Epithelial cell of esophagus (primary cell): ENCODE measurements at places on chromosomes 3 and 15.
A peak's percentile ranks its signal among the peaks of the same experiment; 100 is the strongest.

DNA sequence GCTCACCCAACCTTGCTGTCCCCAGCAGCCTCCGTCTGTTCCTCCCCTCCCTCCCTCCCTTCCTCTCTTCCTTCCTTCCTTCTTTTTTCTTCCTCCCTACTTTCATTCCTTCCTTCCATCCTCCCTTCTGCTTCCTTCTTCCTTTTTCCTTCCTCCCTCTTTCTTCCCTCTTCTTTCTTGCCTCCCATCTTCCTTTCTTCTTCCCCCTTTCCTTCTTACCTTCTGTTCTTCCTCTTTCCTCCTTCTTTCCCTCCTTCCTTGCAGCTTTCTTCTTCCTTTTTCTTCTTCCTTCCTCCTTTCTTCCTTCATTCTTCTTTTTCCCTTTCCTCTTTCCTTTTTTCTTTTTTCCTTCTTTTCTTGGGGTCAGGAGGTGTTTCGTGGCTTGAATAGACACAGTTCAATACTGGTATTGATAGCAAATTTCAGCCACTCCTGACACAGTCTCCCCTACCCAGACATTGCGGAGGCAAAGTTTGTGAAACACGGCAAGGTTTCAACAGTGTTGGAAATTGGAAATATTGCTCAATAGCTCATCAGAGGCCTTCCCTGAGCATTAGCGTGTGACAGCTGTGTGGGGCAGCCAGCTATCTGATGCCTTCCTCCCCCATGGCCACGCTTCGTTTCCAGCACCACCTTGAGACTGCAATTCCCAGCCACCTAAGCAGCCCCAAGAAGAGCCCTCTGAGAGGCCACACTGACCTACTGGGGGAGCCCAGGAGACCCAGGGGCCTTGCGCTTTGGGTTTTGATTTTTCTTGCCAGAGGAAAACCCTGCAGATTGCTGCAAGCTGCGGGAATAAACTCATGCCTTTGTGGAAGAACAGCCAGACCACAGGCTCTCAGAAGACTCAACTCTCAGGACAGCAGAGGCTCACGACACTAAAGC, 82.2 kb downstream of the KLF15 start:
- no peak for DNase-seq

DNA sequence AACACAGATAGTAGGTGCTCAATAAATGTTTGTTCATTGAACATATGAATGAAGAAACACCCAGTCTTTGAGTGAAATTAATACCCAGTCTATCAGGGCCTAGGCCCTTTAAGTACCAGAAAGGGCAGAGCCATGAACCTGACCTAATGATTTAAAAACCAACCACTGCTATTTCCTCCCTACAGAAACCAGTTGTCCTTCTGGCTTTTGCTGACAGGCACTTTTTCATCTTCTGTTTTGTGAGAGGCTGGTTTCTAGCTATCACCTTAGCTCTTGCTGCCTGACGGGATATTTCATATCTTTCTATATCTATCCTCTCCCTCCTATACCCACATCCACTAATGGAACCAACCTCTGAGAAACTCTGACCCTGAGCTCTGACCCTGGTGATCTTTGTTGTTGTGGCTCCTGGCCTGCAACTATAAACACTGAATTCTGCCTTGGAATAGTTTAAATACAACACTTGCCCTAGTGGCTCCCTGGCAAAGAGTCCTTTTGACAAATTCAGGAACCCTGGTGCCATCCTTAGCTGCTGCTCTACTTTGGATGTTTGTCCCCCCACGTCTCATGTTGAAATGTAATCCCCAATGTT, 4.1 kb upstream of the AHSG start:
- no peak for DNase-seq

DNA sequence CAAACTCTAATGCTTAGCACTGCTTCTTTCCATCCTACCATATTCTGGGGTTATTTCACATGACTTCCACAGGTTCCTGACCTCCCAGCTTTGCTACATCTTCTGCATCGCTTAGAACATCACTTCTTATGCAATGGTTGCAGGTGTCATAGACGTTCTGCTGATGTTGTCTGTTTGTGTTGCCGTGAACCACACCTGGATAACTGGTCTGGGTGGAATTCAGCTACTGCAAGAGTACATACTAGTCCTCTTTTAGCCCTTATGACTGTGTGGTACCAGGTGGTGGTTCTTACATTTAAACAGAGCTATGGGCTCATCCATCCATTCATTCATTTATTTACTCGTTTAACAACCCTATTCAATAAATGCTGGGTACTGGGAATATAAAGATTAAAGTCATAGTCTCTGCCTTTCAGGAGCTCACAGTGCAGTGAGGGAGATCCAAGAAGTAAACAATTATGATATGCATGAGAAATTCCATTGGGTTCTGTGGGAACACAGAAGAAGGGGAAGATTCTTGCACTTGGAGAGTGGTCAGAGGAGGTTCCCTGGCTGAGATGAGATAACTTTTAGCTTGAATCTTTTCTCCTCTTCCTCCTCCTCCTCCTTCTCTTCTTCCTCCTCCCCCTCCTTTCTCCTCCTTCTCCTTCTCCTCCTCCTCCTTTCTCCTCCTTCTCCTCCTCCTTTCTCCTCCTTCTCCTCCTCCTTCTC, 30.8 kb downstream of the TMEM45A start:
- DNase-seq: peak; percentile 66

DNA sequence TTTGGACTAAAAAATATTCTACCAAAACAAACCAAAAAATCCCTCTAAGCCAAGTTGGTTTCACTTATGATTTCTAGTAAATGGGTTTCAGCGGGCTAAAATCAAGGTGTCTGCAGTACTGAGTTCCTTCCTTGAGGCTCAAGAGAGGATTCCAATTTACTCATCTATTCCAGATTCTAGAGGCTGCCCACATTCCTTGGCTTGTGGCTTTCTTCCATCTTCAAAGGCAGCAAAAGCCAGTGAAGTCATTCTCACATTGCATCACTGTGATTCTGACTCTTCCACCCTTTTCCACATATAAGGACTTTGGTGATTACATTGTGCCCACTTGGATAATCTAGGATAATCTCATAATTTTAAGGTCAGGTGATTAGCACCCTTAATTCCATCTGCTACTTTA, 48.1 kb downstream of the DPPA2 start:
- DNase-seq: no peak

DNA sequence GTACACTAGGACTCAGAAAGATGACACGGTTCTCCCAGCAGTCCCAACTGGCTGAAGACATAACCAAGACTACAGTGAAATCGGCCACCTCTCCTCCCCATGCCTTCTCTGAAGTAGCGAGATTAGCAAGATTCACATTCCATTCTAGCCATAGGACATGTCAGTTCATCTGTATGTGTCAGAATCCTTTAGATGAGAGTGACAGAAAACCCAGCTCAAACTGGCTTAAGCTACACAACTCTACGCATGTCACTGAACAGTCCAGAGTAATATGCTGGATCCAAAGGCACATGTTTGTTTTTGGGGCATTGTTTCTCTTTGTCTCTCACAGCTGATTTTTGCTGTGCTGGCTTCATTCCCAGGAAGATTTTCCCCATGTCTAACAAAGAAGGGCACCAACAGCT, 75.8 kb downstream of the RARB start:
- no peak for DNase-seq

- DNase-seq: peak; percentile 72
These were observed 78.8 kb upstream of the THBS1 start for GRCh38 chr15:39502082-39502447.

DNA sequence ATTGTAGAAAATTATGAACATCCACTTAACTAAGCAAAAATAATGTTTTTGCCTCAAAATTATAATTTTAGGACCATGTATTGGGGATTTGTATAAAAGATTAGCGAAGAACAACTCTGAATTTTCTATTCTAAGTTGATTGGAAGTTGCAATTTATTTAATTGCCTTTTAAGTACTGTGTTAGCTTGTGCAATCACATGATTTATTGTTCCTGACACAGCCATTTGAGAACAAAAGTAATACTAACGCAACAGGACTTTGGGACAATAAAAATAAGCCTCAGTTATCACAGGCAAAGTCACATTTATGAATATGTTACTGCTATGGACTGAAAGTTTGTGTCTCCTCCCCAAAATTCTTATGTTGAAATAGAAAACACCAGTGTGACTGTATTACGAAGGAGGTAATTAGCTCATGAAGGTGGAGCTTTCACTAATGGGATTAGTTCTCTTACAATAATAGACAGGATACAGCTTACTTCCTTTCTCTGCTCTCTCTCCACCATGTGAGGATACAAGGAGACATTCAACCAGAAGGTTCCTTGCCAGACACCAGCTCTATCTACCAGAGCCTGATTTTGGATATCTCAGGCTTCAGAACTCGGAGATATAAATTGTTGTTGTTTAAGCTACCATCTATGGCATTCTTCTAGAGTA, 745.9 kb downstream of the ZBBX start:
- DNase-seq: no peak

- no peak for DNase-seq
These were observed 260.3 kb downstream of the ERC2 start for GRCh38 chr3:56207922-56208321.

- no peak for DNase-seq
These were observed 172.7 kb downstream of the ZBTB20 start for GRCh38 chr3:114974387-114974786.

DNA sequence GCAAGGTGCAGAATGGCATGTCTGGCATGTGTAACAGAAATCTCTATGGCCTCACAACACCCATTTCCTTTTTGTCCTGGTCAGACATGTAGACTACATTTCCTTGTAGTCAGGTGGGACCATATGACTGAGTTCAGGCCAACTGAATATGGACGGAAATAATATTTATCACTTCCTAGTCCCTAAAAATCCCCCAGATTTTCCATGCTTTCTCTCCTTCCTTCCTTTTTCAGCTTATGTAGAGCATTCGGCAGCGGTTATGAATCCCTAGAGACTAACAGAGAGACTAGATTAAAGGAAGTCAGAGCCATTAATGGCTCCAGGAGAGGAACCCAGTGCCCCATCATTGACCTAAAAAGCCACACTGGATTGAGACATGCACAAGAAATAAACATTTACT, 35.8 kb downstream of the SLC9A9 start:
- DNase-seq: no peak

GRCh38 chr3:76651784-76652183, 388.1 kb upstream of the ROBO2 start:
- DNase-seq: no peak

- no peak for DNase-seq
These were observed 147.2 kb downstream of the CADPS start for GRCh38 chr3:62727981-62728380.

GRCh38 chr15:72827226-72827625, 43.7 kb upstream of the ADPGK start:
- DNase-seq: peak; percentile 19

DNA sequence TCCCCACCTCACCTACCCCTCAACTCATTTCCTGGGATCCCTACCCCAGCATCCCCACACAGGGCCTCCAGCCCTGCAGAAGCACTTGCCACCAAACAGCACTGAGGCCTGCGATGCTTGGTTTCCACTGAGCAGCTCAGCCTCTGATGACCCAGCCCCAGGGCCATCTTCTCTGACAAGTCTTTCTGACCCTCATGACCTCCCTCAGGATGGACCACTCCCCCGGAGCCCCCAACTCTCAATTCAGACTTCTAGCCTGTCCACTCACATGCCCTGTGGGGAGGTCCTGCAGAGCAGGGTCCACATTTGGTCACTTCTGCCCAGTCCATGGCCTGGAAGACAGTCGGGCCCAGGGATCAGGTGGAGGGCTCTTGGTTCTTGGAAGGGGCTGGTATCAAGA, 63.4 kb upstream of the SPATA12 start:
- DNase-seq: no peak

DNA sequence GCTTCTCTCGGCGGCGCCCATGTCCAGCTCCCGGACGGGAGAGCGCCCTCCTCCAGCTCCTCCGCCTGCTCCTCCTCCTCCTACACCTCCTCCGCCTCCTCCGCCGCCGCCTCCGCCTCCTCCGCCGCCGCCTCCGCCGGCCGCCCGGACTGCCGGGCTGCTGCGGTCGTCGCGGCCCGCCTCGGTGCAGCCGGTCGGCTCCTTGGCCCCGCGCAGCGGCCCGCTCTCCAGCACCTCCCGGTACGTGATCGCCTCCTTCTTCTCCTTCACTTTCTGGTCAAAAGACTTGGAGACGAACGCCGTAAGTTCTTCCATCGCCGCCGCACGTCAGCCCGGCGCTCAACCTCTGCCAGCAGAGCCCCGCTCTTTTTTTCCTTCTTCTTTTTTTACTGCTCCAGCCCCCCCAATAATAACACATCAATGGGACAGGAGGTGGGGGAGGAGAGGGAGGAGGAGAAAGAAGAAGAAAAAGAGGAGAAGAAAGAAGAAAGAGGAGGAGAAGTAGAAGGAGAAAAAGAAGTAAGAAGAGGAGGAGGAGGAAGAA, 438 bp downstream of the SHOX2 start:
- DNase-seq: peak; percentile 29

- peak; percentile 29 for DNase-seq
These were observed 357.0 kb downstream of the TIGIT start for GRCh38 chr3:114650808-114651207.

DNA sequence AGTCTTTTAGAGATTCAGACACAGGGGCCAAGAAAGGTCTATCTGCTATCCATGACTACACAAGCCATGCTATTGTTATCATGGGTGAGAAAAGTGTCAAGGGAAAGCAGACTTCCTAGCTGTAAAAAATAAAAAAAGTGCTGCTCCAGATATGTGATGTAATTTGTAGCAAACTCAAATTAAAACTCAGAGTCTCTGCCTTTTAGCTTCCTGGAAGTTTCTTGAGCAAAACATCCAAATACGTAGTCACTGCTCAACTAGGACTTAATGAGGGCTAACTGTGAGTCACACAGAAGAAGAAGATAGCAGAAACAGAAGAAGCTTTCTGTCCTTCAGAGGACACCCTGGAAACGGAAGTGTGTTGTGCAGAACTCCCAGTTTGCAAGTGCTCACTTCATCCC, 393.4 kb upstream of the NR2F2 start:
- DNase-seq: no peak

DNA sequence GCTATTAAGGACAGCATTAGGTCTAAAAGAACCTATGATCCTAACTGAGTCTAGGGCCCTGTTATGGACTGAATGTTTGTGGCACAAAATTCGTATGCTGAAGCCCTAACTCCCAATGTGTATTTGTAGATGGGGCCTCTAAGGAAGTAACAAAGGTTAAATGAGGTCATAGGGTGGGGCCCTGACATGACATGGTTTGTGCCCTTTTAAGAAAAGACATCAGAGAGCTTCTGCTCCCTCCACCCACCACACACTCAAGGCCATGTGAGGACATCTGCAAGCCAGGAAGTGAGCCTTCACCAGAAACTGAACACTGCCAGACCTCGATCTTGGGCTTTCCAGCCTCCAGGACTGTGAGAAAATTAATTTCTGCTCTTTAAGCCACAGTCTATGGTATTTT, 49.2 kb downstream of the PHC3 start:
- DNase-seq: no peak

- DNase-seq: no peak
These were observed 66.2 kb downstream of the RPLP1 start for GRCh38 chr15:69518806-69519205.

DNA sequence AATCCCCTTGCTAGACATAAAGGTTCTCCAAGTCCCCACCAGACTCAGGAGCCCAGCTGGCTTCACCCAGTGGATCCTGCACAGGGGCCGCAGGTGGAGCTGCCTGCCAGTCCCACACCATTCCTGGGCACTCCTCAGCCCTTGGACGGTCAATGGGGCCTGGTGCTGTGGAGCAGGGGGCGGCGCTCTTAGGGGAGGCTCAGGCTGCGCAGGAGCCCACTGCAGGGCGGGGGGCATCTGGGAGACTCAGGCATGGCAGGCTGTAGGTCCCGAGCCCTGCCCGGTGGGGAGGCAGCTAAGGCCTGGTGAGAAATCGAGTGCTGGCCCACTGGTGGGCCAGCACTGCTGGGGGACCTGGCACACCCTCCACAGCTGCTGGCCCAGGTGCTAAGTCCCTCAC, 75.1 kb upstream of the TBC1D5 start:
- DNase-seq: no peak

- no peak for DNase-seq
These were observed 16.9 kb upstream of the PRKCI start for GRCh38 chr3:170205302-170205701.
